ENCODE measurements at places on chromosomes 12 and 14.

DNA sequence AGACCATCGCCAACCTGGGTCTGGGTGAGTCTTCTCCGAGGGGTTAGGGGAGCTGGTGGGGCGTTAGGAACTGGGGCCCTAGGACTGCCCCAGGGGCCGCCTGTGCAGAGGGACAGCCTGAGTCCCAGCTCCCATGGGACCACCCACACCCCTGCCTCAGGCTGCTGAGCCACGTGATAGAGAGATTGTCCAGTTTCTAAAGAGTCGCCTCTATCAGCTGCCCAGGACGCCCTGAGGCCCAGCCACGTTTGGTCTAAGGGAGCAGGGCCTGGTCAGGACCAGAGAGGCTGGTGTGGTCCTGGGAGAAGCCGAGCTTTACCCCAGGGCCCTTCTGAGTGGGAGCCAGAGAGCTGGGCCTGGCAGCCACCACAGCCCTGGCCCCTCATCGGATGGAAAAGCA lies 107.1 kb downstream of the LGMN start:
- DNase-seq: no peak

- DNase-seq: no peak
Measured at GRCh38 chr12:118830296-118830695, 151.0 kb upstream of the SRRM4 start.

- DNase-seq: peak; percentile 30
Measured at GRCh38 chr14:89221109-89221810, 195.8 kb downstream of the FOXN3 start.

- DNase-seq: peak; percentile 88
Measured at GRCh38 chr12:28569698-28570411, 379.6 kb downstream of the CCDC91 start.

DNA sequence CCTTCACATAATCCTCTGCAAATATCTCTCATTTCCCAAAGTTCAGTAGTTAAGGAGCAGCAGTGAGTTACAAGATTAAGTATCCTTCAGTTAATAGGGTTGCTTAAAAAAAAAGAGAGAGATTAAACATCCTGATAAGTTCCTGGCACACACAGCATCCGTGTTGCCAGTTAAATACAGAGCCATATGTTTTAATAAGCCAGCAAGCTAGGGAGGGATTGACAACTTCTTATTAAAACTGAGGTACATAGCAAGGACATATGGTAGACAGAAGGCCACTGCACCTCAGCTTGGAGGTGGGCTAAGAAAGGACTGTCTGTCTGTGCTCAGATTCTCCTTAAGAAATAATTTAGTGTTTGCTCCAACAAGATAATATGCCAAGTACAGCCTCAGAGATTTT lies 9.6 kb upstream of the TMEM30B start:
- no peak for DNase-seq

- DNase-seq: peak; percentile 49
Measured at GRCh38 chr12:62435303-62436163, 31.1 kb upstream of the MON2 start.

GRCh38 chr12:62900686-62901272 lies 34.2 kb downstream of the PPM1H start:
- peak; percentile 74 for DNase-seq

DNA sequence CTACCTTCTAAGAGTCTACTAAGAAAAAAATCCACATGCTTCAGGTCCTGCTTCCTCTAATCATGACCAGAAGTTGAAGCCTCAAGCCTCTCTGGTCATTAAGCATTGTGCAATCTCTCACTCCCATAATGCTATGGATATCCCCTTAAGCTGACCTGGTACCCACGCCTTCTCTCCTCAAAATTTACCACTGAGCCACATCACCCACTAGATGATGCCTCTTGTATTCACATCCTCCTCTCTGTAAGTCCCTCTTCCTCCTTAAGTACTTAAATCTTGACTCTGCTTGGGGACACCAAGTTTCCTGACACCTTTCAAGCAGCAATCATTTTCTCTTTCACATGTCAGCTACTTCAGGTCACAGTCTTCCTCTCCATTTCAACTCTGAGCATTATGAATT lies 9.8 kb downstream of the GALNT4 start:
- DNase-seq: no peak
